T-helper 1 cell treated with Interleukin-12 subunit alpha and Interleukin-12 subunit beta and Interleukin-4 antibody, amounts not matched to agents 30 ng/mL and 1 ng/mL, for 36 hours (primary cell): ENCODE measurements at places on chromosomes 3 and 15. TPM values are rescaled to one million over a fixed set of nuclear protein-coding genes. Genes with fewer than 3 reads are reported as not detected.

Gene SSUH2
- total RNA-seq = 0.07 TPM in 1 of 2 replicates, not detected in the other

Gene FAM131A
- total RNA-seq = 6.6 and 6.7 TPM in 2 replicates

Gene CLDN18
- total RNA-seq = not detected in 2 replicates

Gene CELF6
- 0.98 and 1.1 TPM in 2 replicates for total RNA-seq
